ENCODE measurements at places on chromosomes 3 and 15. TPM values are rescaled to one million over a fixed set of nuclear protein-coding genes. Genes with fewer than 3 reads are reported as not detected.
A peak's percentile ranks its signal among the peaks of the same experiment; 100 is the strongest.

DNA sequence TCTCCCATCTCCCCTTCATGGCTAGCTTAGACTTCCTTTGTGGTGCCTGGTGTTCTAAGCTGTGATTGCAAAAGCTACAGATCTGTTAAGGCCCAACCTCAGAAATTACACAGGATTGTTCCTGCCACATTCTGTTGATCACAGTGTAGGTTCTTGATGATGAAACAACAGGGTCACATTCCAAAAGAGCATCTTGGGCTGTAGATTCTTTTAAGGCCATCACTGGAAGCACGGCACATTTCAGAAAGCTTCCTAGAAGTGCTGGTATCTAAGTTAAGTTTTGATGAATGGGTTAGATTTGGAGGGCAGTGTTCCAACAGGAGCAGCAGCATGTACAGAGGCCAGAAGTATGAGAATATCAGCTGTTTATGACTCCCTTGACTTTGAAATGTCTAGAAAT lies 107.5 kb upstream of the SKOR1 start:
- DNase-seq, result no peak

- peak; percentile 17 for DNase-seq
Observed at GRCh38 chr3:23202203-23202920, 765 bp upstream of the UBE2E2 start.

The P2RY14 gene
- 0.27 TPM for polyA plus RNA-seq

- no peak for DNase-seq
Observed at GRCh38 chr3:13951184-13951583, 71.3 kb upstream of the WNT7A start.

The GOLGA6A gene
- polyA plus RNA-seq, result not detected

DNA sequence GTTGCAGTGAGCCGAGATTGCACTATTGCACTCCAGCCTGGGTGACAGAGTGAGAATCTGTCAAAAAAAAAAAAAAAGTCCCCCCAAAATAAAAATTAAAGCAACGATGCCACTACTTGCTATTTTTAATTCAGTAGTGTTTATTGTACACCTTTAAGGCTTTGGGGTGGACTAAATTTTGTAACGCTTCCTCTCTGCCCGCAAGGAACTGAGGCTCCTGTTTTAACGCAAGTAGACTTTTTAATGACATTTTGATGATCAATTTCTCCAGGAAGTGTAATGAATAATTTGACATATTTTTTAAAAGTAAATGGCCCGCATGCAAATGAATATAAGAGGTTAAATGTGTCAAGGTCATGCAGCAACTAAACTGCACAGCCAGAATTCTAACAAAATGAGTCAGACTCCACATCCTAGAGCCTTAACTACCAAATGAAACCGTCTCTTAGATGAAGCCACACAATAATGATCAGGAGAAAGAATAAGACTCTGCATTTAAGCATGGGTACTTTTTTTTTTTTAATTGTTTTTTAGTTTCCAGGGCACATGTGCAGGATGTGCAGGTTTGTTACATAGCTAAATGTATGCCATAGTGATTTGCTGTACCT lies 96.8 kb upstream of the LMOD3 start:
- DNase-seq, result no peak

GRCh38 chr3:88963003-88963402 lies 144.4 kb upstream of the EPHA3 start:
- no peak for DNase-seq

The ZNF662 gene
- 21.0 TPM for polyA plus RNA-seq

GRCh38 chr3:36920884-36921567 lies 23.8 kb downstream of the TRANK1 start:
- DNase-seq, result no peak

- DNase-seq, result no peak
Observed at GRCh38 chr3:149415484-149415883, 38.0 kb upstream of the TM4SF1 start.

The PPM1L gene
- 7.9 TPM for polyA plus RNA-seq

DNA sequence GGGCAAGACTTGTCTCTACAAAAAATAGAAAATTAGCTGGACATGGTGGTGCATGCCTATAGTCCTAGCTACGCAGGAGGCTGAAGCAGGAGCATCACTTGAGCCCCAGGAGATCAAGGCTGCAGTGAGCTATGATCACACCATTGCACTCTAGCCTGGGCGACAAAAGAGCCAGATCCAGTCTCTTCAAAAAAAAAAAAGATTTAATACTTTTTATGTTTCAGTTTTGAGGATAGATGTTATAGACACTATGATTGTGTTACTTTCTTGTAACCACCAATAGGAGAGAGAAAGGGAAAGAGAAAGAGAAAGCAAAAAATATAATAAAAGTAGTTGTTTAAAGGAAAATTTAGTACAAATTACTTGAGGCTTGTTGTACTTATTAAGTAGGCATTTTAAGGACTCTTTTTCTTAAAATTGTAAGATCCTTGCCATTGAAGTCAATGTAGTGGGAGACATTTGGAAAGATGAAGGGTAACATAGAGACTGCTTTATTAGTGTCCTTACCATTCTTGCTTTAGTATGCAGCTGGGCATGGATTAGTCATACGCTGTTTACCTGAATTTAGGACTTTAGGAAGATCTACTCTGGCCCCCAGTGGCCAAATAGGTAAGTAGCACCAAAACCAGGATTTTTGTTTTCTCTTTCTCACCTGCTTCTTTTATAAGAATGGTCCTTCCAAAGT lies 35.1 kb upstream of the ZDHHC23 start:
- DNase-seq, result peak; percentile 39

The GUCA1C gene
- 0.50 TPM for polyA plus RNA-seq

DNA sequence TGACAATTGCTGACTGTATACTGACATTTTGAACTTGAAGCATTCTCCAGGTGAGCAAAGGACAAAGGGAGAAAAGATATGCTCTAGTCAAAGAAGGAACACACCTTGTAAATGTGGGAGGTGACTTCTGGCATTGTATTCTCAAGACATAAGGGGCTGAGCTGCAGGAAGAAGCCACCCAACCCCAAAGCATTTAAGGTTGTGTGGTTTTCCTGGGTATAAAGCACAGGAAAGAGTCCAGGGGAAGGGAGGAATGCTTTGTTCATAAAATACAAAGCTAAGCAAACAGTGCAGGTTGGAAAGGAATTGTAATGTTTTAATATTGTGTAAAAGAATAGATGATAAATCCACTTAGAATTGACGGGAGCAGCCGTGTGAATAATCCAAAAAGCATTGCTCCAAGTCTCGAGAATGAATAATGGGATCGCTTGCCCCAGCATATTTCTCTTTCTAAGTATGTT lies 102.4 kb upstream of the LRIG1 start:
- no peak for DNase-seq

- no peak for DNase-seq
Observed at GRCh38 chr3:196440696-196441095, 8.5 kb upstream of the UBXN7 start.

The MUSTN1 gene
- polyA plus RNA-seq, result 1.4 TPM

DNA sequence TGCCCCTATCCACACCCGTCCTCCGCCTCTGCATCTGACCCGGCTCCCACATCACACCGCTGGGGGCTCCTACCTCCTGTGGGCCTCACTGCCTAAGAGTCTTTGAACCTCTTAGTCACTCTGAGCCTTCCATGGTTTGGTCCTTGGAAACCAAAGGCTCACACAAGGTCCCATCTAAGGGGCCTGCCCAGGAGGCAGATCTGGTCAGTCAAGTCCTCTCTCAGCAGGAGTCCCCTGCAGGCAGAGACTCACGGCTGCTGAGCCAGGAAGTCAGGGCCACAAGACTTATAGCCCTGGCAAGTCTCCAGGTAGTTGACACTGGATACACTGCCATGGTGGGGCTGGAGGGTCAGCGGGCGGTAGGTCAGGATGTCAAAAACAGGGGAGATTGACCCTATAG lies 31.2 kb upstream of the ALDH1L1 start:
- DNase-seq, result no peak

GRCh38 chr3:14200841-14201240 lies 22.2 kb downstream of the LSM3 start:
- no peak for DNase-seq

DNA sequence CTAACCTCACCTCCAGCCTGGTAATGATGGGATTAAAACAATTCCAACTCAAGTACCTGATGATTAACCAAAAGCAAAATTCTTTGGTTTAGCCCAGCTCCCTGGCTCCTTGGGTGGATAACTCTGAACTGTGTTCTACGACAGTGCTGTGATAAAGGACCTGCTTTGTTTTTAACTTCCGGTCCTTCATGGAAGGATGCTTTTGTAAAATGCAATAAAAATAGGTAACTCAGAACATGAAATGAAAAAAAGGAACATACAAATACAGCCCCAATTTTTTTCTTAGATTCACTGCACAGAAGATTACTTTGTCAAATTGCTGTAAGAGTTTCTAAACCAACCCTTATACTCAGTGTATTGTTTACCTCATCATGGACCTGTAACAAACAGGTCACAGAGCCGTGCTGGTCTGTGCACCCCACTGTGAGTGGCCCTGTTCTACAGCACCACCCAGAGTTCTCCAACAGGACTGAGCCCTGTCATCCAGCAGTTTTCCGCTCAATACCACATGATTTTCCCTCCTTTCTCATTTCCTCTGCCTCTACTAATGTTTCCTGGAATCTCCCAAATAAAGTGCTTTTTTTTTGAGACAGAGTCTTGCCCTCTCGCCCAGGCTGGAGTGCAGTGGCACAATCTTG lies 4.9 kb upstream of the PCYT1A start:
- peak; percentile 23 for DNase-seq

DNA sequence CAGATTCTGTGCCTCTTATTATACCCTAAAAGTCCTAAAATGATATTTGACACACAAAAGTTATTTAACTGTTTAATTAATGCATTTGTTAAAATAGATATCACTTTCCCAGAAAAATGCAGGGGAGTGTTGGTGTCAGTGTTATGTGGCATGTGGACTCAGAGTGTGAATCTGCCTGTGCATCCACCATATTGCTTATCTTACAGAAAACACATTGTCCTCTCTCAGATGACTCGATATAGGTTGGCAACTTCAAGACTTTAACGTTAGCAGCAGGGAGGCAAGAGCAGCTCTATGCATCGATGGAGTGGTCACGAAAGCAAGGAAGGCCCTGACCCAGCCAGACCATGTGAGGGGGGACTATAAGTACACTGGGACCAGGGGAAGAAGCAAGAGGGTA lies 165.4 kb upstream of the DCBLD2 start:
- DNase-seq, result no peak

- no peak for DNase-seq
Observed at GRCh38 chr3:129345971-129346370, 67.3 kb downstream of the HMCES start.

- DNase-seq, result no peak
Observed at GRCh38 chr15:80587816-80588456, 107.2 kb upstream of the ABHD17C start.

The ITIH1 gene
- not detected for polyA plus RNA-seq

GRCh38 chr3:33091746-33092145 lies 5.2 kb downstream of the GLB1 start:
- no peak for DNase-seq

The ITPKA gene
- polyA plus RNA-seq, result 0.83 TPM

DNA sequence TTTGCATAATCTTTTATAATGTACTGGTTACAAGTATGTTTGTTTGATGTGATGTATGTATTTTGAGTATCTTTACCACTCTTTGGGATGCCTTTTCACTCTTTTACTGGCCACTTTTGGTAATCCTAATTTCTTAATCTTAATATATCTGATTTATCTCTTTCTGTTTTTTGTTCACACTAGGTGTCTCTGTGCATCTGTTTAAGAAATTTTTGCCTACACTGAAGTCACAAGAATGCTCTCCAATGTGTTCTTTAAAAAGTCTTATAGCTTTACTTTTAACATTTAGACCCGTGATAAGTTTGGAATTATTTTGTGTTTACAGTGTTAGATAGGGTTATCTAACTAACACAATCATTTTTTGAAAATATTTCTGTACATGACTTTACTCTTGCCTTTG lies 659.1 kb downstream of the SI start:
- DNase-seq, result no peak

- no peak for DNase-seq
Observed at GRCh38 chr3:52120556-52121463, 33.4 kb downstream of the POC1A start.

The LMLN gene
- polyA plus RNA-seq, result 12.8 TPM

DNA sequence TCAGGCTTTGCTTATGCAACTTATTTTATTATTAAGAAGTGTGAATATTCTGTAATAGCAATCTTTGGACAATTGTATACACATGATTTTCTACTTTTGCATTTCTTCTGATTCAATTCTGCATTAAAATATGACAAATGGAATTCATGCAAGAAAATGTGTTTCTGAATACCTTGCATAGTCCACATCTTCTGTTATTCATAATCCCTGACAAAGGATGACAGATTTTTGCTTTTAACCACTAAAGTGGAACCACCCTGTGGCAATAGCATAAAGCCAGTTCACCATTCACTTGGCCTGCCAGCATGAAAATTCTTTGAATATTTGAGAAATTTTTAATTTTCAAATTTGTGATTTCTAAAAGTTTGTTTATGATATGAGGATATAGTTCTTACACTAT lies 397.0 kb downstream of the ROBO2 start:
- DNase-seq, result no peak

The SLC41A3 gene
- 81.3 TPM for polyA plus RNA-seq

The TF gene
- polyA plus RNA-seq, result 5.8 TPM

DNA sequence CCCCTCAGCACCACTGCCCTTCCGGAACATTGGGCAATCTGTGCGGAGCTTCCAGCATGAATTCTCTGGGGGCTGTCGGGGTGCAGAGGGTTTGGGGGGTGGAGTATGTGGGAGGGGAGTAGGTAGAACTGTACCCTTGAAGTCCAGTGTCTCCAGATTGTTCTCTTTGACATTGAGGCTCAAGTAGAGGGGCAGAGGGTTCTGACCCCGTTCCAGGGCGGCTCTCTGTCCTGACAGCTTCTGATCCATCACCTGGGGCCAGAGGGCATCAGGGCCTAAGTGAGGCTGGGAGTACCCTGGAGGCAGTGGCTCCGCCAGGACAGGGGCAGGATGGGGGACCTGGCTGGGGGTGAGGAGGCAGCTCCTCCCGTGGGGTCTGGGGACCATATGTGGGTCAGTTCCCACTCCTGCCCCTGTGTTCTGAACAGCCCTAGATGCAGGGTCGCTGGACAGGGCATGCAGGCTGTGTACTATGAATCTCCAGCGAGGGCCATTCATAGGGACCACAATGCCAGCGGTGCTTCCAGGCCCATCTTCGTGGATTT lies 22.1 kb downstream of the PLA2G4D start:
- DNase-seq, result no peak

DNA sequence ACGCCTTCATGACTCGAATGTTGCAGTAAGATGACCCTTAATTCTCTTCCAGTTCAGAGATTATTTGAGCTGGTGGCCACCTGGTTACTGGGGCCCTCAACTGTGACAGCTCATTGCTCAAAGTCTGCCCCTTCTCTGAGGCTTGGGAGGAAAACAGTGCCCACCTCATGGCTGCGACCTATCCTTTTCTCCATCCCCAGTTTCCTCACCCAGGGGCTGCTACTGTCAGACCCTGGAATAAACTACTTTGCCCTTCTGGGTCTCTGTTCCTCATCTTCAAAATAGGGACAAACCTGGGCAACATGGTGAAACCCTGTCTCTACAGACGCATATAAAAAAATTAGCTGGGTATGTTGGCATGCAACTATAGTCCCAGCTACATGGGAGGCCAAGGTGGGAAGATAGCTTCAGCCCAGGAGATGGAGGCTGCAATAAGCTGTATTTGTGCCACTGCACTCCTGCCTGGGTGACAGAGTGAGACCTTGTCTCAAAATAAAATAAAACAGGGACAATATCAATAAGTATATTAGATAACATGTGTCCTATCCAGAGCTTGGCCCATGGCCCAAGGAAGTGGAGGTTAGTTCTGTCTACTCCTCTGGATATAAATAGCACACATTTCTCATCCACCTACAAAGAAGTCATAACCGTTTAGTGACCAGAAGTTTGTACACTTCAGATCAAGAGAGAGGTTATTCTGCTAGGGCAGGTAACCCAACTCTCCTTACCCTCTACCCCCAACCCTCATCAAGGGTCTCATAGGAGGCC lies 2.2 kb upstream of the RASL12 start:
- DNase-seq, result no peak

The FGF12 gene
- 6.0 TPM for polyA plus RNA-seq
